Omental fat pad (tissue), 4 donors: ENCODE measurements at places on chromosomes 12 and 14. TPM values are rescaled to one million over a fixed set of nuclear protein-coding genes. Genes with fewer than 3 reads are reported as not detected.

Gene FOXN4
- not detected for total RNA-seq

Gene REP15
- 1.3 TPM for total RNA-seq

Gene RFX4
- not detected for total RNA-seq

Gene SLC7A7
- 52.0 TPM for total RNA-seq

Gene NPAS3
- total RNA-seq: 6.0 TPM

- no peak for DNase-seq
These were observed 13.7 kb downstream of the SPRYD3 start for GRCh38 chr12:53065470-53065869.

DNA sequence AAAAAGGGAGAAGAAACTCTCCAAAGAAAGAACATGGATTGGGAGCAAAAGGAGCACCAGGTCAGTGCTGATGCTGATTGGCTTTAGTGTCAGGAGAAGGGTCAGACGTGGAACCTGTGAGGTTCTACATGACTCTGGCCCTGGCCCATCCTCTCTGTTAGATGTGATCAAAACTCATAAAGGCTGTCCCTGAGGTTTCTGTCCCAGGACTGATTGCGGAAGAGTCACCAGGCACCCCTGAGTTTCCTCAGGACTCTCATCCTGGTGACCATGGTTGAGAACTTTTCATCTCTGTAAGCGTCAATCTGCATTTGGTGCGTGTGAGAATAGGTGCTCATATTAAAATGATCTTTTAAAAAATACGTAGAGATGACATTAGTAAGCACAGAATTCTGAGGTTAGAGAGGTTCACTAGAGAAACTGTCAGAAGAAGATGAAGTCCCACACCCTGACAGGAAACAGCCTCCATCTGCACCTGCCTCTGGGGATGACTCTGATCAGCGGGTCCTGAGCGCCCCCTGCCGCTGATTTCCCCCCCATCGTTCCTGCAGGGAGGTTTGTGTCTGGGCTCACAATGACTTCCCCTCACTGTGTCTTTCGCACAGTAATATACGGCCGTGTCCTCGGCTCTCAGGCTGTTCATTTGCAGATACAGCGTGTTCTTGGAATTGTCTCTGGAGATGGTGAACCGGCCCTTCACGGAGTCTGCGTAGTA is 741.8 kb downstream of the TMEM121 start:
- DNase-seq: no peak

DNA sequence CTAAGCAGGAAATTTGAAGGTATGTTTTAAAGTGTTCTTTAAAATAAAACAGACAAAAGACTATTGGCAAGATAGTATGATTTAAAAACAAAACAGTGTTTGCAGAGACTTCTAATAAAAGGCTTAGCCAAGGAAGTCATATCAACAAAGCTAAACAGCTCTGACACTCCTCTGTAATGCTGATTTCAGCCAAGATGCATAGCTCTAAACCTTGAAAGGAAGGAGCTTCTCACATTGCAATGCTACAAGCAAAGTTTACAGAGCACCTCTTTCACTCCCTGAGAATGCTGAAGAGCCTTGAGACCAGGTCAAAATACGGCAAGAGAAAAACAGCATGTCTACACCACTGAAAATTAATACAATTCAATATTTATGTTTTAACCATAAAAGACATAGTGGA is 51.8 kb downstream of the PARP11 start:
- no peak for DNase-seq

DNA sequence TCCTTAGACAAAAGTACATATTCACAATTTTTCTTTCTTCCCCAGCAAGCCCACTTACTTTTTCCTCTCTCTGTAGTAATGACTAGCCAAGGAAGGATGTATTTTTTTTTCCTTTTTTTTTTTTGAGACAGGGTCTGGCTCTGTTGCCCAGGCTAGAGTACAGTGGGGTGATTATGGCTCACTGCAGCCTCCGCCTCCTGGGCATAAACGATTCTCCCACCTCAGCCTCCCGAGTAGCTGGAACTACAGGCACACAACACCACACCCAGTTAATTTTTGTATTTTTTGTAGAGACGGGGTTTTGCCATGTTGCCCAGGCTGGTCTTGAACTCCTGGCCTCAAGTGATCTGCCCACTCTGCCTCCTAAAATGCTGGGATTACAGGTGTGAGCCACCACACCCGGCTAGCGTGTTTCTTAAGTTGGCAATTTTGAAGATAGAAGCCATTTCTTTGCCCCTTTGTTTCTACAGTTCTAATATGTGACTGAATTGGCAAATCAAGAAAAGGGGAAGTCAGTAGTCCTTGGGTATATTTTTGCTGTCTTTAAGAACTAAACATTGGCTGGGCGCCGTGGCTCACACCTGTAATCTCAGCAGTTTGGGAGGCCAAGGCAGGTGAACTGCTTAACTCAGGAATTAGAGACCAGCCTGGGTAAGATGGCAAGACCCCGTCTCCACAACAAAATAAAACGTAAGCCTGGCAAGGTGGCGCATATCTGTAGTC is 3.2 kb upstream of the NACA start:
- DNase-seq: no peak

- no peak for DNase-seq
These were observed 63.2 kb downstream of the PLEKHA5 start for GRCh38 chr12:19192710-19193109.

- no peak for DNase-seq
These were observed 10.1 kb downstream of the TMEM119 start for GRCh38 chr12:108587826-108588225.

DNA sequence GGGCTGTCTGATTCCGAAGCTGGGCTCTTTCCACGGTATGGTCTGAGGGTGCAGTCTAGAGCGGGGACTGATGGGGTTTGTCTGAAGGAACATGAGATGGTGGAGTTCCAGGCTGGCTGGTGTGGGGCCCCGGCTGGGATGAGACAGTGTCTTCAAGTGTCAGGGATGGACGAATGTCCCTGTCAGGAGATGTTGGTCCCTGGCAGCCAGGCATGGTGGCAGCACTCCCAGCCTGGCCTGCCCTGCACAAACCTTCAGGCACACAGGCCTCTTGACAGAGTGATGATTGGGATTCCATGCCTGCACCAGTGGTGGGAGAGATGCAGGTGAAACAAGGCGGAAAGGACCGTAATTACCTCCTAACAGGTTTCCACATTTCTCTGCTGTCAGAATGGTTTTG is 221.9 kb downstream of the CACNA1C start:
- DNase-seq: no peak

DNA sequence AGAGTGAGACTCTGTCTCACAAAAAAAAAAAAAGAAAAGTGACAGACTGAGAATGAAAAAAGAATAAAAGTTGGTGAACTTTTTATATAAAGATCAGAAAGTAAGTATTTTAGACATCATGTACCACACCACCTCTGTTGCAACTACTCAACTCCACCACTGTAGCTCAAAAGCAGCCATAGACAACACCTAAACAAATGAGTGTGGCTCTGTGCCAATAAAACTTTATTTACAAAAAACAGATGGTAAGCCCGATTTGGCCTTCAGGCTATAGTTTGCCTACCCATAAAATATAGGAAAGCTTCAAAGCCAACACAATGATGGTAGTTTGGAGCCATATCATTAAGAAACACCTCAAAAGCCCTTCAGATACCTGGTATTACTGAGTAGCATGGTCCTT is 154.5 kb upstream of the FOXN3 start:
- DNase-seq: no peak

GRCh38 chr12:130873106-130873795 is 1.4 kb downstream of the RAN start:
- DNase-seq: no peak

DNA sequence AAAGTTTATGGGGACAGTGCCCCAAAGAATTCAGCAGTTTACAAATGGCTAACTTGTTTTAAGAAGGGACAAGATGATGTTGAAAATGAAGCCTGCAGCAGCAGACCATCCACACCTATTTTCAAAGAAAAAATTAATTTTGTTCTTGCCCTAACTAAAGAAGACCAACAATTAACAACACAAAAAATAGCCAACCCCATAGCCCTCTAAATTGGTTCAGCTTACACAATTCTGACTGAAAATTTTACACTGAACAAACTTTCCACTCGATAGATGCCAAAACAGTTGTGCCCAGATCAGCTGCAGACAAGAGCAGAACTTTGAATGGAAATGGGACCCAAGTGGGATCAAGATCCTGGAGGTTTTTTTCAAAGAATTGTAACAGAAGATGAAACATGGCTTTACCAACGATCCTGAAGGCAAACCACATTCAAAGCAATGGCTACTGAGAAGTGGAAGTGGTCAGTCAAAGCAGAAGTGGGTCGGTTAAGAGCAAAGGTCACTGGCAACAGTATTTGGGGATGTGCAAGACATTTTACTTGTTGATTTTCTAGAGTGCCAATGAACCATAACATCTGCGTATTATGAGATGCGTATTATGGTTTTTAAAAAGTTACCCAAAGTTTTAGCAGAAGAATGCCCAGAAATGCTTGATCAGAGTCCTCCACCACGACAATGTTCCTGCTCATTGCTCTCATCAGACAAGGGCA is 30.0 kb downstream of the SLC39A9 start:
- DNase-seq: no peak

- DNase-seq: no peak
These were observed 405.4 kb downstream of the TMTC2 start for GRCh38 chr12:83092129-83092528.

DNA sequence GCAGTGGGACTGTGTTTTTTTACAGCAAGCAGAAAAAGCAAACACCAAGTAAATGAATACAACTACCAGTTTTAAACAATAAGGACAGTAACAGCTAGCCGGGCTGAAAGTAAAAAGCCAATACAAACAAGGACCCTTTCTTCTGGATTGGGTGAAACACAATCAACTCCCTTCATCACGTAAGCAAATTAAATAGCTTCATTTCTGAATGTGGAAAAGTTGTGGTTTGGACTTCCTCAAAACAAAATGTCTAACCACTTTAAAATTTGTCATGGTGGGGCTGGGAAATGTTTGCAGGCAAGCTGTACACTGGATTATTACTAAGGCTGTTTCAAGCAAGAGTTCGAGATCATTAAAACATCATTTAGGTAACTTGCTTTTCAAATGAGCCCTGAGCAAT is 47.4 kb downstream of the TCHP start:
- DNase-seq: no peak

- DNase-seq: no peak
These were observed 25.0 kb downstream of the RXYLT1 start for GRCh38 chr12:63804746-63805145.

- DNase-seq: no peak
These were observed 14.8 kb downstream of the ELK3 start for GRCh38 chr12:96208801-96209549.

DNA sequence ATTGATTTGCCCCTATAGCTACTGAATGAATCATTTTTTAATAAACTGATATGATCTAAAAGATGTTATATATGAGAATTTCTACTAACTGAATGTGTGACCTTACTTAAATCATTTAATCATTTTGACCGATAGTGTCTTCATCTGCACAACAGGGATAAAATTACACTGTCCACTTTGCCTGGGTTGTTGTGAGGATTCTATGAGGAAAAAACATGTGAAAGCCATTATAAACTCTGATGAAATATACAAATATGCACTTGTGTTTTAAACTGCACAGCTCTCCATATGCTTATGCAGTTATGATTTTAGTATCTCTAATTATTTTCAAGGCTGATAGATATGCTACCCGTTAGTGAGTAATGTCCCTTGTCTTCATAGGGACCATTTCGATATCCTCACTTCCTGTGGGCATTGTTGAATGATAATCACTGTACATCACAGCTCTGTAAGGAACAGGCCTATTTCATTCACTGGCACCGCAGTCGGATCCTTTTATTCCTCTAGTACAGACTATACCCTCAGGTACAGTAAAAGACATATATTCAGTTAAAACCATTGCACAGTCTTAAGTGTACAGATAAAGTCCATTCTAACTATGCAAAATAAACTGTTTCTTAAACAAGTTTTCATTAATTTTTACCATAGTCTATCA is 88.7 kb upstream of the RAP1B start:
- DNase-seq: no peak

DNA sequence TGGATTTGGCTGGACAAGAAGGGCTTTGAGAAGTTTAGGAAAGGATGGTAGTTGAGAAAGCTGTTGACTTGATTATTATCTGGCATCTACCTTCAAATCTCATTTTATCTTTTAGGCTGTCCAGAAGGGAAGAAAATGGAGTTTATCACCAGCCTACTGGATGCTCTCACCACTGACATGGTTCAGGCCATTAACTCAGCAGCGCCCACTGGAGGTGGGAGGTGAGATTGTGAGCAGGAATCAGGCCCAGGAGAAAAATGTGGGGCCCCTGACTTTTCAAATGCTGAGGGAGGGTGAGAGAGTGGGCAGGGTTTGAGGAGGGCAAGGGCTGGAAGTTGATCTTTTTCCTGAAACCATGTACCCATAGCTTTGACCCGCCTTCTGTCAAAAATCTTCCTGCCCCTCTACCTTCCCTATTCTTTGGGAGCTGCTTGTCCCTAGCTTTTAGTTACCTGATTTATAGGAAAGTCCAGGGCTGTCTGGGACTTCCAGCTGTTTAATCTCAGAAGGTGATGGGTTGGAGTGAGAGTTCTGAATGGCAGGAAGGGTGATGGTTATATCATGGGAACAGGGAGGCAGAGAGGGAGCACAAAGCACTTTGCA is 134.2 kb downstream of the SMOC1 start:
- no peak for DNase-seq

DNA sequence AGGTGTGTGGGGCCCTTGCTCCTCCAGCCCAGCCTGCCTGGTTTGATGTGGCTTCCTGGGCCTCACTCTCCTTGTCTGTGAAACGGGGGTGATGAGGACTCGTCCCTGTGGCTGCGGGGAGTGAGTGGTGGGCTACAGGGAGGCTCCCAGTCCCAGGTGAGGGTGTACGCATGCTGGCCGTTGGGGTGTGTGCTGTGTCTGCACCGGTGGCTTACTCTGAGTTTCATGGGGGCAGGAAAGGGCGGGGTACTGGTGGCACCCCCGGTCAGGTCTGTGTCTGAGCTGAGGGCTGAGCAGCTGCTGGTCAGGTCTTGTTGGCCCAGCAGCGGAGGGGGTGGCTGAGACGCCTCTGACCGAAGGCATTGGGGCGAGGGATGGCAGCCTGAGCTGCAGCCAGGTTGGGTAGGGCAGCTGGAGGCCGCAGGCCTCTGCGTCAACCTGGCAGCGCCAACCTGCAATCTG is 11.2 kb downstream of the ULK1 start:
- no peak for DNase-seq

DNA sequence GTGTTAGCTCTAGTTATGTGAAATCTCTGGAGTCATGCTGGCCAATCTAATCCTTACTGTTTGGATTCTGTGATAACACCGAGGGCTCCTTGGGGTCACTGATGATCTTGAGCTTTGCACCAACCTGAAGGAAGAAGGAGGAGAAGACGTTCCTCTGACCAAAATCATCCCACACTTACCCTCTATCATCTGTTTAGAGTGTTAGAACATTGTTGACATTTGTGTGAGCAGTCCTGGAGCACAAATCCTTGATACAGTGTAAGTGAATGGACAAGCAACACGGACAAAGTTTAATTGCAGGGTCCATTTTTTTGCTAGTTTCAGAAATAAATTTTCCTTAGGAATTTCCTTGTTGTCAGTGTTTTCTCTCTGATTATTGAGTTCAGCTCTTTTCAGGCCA is 181.7 kb downstream of the AKAP6 start:
- DNase-seq: no peak
